ENCODE measurements at places on chromosomes 7 and 10.

- peak; percentile 48 for DNase-seq
These were observed 103.0 kb upstream of the LSM8 start for GRCh38 chr7:118080947-118081346.

DNA sequence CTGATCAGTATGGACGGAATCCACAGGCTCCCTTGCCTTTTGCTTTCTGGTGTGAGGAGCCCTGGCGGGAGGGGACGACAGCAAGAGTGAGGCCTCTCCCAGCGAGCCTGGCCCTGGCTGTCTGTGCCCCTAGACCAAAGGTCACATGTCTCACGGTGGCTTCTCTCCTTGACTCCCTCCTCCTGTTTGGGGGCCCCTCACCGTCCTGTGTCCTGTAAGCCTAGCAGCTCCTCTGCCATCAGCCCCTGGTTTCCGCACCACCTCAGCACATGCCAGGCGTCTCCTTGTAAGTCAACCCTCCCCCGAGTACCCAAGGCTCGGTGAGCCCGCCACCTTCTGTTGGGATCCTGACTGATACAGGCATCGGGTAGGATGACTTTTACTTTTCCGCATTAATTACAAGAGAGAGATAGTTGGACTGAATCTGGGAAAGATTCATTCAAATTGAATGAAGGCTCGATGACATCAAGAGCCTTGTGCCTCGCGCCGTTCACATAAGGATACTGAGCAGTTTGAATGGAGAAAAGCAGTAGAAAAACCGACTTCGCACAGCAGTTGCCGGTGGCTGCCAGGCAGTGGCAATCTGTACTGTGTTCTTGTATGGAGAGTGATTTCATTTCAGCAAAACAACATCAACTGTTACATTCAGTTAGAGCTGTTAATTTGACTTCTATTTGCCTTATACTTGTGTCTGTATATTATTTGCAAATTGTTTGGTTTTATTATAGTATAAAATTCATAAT is 119.8 kb downstream of the XRCC2 start:
- DNase-seq = no peak

GRCh38 chr7:112110175-112110574 is 96.0 kb downstream of the DOCK4 start:
- no peak for DNase-seq

DNA sequence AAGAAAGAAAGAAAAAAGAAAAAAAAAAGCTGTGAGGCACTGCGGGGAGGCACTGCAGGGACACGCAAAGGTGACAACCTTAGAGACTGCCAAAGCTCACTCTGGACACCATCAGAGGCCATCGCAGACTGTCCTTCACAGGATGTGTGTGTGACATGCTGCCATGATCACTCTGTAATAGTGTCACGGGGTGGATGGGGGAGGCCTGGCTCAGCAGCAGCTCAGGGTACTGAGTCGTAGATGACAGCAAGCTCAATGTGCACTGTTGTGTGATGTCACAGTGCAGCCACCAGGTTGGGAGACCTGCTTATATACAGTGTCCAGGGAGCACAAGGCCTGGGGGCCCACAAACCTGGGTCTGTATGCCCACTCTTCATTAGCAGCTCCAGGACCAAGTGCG is 83.3 kb downstream of the SLIT1 start:
- no peak for DNase-seq

GRCh38 chr10:7506571-7506970 is 95.7 kb upstream of the SFMBT2 start:
- DNase-seq = no peak

DNA sequence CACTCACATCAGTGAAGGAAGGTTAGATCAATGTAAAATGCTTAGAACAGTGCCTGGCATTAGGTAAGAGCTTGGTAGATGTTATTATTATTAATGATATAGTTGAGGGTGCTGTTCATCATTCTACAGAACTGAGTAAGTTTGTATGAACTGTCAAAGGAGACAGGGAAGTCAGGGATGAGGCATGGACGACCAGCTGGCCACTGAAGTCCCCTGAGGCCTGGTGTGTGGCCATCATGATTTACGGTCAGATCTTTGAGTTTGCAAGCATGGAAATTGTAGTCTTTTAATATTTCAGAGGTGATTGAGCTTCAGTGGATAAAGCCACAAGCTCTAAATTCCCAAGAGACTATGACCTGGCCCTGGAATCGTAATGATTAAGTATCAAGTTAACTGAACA is 6.9 kb downstream of the ARMC3 start:
- no peak for DNase-seq

- DNase-seq = no peak
These were observed 44.2 kb downstream of the DRGX start for GRCh38 chr10:49351669-49352068.

- DNase-seq = no peak
These were observed 350.9 kb upstream of the NPVF start for GRCh38 chr7:25578991-25579777.

DNA sequence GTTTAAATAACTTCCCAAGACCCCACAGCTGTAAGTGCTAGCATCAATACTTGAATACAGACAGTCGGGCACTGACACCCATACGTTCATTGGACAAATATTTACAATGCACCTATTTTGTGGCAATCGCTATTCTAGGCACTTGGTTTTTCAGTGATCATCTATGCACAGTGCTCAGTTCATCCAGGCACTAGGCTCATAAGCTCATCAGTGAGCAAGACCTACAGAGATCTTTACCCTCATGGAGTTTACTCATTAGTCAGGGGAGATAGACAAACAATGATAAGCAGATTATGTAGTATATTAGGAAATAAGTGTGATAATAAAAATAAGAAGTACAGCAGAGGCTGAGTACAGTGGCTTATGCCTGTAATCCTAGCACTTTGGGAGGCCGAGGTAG is 7.6 kb upstream of the DHTKD1 start:
- DNase-seq = no peak

- no peak for DNase-seq
These were observed 209.2 kb upstream of the LRRN3 start for GRCh38 chr7:110881721-110882120.

- DNase-seq = no peak
These were observed 23.2 kb downstream of the STEAP1B start for GRCh38 chr7:22476824-22477223.

DNA sequence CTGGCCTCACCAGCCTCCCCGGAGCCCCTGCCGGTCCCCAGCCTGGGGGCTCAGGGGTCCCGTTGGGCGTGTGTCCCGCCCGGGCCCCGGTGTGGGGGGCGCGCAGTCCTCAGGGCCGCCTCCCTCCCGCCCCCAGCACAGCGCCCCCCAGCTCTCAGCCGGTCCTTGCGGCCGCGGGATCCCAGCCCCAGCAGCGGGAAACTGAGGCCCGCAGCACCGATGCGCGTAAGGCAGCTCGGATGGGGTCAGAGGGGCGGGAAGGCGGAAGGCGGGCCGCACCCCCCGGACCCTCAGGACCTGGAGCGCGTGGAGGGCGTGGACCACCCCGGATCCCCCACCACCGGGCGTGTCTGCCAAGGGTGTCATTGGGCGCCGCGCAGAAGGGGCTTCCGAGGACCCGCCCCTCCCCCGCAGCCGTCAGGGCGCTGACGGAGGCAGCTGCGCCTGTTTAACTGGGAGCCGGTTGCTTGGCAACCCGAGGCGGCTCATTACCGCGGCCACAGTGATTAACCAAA is 14.9 kb downstream of the UNCX start:
- DNase-seq = no peak

GRCh38 chr10:101939008-101939648 is 95.5 kb upstream of the KCNIP2 start:
- no peak for DNase-seq

GRCh38 chr10:65846541-65846940 is 1079.3 kb upstream of the LRRTM3 start:
- no peak for DNase-seq

DNA sequence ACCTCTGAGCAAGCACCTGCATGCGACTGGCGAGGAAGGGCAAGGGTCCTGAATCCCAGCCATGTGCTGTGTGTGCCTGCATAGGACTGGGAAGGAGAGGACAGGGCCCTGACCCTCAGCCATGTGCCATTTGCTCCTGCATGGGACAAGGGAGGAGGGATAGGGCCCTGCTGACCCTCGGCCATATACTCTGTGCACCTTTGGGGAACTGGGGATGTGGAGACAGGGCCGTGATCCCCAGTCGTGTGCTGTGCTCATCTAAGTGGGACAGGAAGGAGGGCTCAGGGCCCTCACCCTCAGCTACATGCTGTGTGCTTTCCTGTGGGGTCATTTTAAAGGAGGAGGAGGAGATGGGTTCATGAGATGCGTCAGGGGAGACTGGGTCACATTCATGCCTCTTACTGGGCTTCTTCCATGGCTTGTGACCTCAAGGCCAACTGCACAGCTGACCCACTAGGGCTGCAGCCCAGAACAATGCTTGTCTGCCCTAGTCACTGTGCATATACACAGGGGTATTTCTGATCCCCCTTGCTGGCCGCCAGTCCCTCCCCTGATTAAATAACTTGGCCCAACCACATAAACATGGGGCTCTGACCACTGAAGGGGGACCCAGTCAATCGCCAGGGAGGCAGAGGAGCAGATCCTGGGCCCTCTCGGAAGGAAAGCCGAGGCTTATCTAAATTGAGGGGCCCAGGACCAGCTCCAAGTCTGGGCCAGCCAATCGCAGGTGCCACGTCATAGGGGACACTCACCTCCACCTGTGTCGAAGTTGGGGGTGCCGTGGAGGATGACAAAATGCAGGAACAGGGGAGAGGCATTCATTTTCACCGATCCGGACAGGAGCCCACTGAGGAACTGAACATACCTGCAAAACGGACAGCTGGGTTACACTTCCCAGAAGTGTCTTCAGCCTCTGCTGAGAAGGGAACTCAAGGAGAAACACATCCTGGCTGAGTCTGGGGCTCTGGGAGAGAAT is 167.3 kb downstream of the TNS3 start:
- DNase-seq = no peak

GRCh38 chr10:58517081-58517480 is 4.4 kb downstream of the BICC1 start:
- DNase-seq = no peak

DNA sequence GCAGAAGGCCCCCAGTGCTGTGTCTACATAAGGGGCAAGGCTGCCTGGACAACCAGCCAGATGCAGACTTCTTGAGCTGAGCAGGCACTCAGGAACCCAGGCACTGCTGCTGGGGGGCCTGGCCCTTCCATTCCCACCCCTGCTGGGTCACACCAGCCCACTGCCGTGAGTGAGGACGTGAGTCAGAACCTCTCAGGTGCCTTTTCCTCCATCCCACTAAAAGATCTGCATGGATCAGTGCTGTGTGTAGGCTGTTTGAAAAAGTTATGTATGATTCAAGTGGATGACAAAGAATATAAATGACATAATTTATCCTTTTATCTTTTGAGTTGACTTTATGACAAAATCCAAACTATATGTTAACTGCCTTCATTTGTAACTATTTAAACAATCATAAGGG is 499.3 kb downstream of the INHBA start:
- DNase-seq = no peak

GRCh38 chr10:132714986-132715775 is 70.8 kb downstream of the NKX6-2 start:
- DNase-seq = no peak

DNA sequence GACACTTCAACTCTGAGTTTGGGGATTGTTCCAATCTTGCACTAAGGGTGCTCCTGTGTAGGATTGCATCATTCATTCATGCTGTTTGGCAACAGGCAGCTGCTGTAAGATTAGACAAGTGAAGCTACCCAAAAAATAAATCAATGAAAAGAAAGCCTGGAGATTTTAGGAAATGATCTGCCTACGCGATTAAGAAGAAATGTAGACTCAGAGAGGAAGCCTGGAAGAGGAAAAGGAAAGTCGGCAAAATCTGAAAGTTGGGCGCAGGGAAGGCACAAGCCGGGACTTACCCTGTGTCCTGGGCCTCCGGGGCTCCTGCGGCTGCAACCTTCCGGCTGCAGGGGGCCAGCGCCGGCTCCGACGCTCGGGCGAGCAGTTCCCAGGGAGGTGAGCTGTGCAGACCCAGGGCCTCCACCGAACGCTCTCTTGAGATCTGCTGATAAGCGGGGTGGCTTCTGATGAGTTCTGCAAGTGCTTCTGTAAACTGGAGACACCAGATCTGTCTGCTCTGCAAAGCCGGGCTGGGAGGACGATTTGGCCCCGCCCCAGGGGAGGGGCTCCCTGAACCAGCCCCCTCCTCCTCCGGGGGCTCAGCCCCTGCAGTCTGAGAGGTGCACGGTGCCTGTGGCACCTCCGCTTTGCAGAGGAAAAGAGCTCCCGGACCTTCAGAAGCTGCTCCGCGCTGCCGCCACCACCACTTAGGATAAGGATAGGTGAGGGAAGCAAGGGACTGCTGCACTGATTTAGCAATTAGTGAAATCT is 17.4 kb downstream of the PSPH start:
- peak; percentile 77 for DNase-seq

DNA sequence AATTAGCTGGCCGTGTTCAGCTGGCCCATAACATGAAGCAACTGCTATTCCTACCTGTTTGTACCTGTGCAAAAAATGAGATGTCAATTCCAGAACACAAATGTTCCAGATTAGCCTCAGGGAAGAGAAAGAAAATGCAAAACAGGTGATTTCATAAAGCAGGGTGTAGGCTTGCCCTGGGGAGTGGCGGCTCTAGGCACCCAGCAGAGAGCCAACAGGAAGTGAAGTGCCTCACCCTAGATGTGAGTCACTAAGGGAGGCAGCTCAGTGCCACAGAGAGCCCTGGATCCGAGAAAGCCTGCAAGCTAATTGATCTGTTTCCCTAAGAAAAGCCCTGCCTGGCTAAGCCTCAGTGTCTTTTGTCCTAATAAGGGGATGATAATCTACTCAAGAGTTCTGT is 240.0 kb downstream of the ARHGAP21 start:
- peak; percentile 13 for DNase-seq

GRCh38 chr7:121307021-121307574 is 21.7 kb upstream of the WNT16 start:
- DNase-seq = no peak

GRCh38 chr10:26937371-26937770 is 76.6 kb upstream of the ABI1 start:
- DNase-seq = no peak

DNA sequence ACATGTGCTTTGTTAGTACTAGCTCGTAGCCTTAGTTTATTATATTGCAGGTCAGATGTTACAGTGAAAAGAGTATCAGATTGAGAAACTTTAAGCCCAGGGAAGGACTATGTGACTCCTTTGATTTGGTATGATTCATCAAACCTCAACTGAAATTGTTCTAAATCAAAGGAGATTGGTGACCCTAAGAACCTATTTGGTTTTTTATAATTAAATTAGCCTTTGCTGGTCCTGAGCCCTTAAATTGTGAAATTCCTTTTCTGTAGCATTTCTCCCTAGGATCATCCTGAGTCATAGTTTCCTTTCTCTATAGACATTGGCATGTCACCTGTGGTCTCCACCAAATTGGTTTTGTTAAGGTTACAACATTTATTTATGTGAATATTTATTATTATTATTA is 89.7 kb downstream of the POLR1F start:
- DNase-seq = no peak

DNA sequence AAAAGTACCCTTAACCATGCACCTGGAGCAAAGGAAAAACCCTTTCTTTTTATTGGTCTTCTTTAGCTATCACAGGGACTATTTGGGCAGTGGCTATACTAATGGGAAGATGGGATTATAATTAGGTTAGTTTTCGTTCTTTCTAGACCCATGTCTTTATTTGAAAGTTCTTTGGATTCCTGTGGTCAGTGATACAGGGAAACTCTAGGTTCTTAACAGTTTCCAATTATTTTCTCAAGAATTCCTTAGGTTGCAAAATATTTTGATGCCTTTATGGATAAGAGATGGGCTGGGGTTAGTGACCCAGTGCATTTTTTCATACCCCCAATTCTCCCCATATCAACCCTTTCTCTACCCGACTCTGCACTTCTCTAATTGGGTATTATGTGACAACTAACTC is 49.0 kb downstream of the ADD3 start:
- no peak for DNase-seq
